ENCODE measurements at places on chromosomes 13 and 19.

DNA sequence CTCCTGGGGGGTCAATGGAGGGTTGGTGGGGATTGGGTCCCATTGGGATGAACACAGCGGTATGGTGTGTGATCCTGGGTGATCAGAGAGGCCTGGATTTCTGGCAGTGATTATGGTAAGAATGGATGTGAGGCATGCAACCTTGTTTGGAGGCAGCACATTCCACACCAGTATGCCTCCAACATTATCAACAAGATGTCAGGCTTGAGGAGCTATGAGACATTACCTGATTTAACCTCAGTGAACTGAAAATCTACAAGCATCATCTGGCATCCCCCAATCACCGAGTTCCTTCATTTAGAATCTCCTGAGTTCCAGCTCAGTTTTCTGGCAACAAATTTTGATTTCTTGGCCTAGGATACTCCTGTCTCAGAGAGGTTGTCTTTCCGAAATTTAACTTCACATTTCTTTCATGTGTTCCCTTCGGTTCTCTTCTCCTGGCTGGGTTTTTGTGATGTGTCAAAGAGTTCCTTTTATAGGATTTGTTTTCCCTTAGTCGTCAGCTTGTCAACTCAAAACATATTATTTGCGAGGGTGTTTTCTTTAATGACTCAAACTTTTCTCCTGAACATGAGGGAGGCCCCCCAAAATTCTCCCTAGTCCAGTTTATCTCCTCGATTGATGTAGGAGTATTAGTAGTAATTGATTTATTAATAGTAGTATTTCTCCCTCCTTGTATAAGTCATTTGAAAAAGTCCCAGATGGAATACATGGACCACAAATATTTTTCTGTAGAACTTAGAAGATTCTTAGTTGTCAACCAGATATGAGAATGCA lies 56.0 kb upstream of the FLT1 start:
- no peak for DNase-seq

DNA sequence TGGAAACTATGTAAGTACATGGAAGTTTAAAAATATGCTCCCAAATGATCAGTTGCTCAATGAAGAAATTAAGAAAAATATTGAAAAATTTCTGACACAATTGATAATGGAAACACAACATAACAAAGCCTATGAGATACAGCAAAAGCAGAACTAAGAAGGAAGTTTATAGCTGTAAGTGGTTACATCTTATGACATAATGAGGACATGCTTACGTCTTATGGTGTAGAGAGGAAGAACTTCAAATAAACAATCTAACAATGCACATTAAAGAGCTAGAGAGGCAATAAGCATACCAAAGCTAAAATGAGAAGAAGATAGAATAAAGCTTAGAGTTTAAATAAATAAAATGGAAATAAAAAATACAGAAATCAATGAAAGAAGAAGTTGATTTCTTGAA lies 50.0 kb upstream of the CEACAM21 start:
- DNase-seq: peak; percentile 59

- no peak for DNase-seq
Observed at GRCh38 chr13:85618521-85618920, 180.7 kb downstream of the SLITRK6 start.

DNA sequence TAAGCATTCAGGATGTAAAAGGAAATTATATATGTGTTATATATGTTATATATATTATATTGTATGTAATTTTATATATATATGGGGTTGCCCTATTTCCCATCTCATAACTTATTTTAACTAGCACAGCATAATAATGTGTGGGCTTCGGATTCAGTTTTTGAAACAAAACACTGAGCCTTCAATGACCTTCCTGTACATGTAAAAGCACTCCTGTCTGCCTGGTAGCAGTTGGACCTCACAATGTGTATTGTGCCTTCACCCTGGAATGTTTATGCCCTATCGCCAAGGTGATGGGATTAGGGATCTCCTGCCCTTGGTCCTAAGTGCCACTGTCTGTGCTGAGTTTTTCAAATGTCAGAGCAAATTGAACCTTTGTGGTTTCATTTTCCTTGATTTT lies 968.8 kb downstream of the TUBA3C start:
- no peak for DNase-seq

DNA sequence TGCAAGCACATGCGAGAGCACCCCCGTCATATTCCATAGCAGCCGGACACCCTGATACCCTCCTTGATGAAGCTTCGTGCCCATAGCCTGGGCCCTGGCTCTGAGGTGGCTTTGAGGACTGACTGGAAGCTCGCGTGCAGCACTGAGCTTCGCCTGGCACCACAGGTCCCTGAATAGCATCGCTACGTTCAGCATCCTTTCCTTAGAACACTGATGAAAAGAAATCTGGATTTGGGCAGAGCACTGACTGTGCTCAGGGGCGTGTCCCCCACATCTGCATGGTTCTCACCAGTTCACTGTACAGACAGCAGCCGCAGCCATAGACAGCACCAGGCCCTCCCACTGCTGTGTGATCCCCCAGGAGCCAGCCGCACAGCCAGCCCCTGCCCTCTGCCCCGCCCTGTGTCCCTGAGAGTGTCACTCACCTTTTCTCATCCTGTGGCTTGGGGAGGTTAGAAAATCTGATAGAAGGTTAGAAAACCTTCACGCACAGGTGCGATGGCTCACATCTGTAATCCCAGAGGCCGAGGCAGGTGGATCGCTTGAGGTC lies 49.3 kb upstream of the SPACA7 start:
- no peak for DNase-seq
